ENCODE measurements at places on chromosomes 13 and 19.
A peak's percentile ranks its signal among the peaks of the same experiment; 100 is the strongest.

DNA sequence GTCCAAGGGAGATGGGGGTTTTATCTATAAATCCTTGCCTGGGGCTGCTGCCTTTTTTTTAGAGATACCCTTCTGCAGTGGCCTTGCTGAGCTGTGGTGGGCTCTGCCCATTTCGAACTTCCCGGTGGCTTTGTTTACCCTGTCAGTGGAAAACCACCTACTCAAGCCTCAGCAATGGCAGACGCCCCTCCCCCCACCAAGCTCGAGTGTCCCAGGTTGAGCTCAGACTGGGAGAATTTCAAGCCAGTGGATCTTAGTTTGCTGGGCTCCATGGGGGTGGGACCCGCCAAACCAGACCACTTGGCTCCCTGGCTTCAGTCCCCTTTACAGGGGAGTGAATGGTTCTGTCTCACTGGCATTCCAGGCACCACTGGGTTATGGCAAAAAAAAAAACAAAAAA lies 21.6 kb downstream of the LGALS13 start:
- DNase-seq, result no peak

GRCh38 chr13:81480634-81481033 lies 1139.7 kb upstream of the SPRY2 start:
- no peak for DNase-seq

DNA sequence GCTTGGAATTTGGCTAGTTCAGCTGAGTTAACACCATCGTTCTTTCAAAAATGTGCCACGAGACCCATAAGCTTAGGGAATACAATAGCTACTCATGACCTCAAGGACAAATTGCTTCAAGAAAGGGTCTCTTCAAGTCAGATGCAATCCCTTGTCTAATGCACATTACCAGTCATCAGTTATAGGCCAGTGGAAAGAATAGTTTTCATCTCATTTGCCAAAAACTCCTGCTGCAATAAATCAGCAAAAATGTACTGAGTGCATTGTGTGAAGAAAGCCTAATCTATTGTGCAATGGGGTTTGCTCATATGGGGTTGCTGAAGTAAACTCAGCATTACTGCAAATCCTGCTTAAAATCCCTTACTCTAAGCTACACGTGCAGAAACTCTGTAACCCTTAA lies 208.3 kb upstream of the NBEA start:
- no peak for DNase-seq

GRCh38 chr13:66427458-66427861 lies 802.7 kb downstream of the PCDH9 start:
- DNase-seq, result no peak

DNA sequence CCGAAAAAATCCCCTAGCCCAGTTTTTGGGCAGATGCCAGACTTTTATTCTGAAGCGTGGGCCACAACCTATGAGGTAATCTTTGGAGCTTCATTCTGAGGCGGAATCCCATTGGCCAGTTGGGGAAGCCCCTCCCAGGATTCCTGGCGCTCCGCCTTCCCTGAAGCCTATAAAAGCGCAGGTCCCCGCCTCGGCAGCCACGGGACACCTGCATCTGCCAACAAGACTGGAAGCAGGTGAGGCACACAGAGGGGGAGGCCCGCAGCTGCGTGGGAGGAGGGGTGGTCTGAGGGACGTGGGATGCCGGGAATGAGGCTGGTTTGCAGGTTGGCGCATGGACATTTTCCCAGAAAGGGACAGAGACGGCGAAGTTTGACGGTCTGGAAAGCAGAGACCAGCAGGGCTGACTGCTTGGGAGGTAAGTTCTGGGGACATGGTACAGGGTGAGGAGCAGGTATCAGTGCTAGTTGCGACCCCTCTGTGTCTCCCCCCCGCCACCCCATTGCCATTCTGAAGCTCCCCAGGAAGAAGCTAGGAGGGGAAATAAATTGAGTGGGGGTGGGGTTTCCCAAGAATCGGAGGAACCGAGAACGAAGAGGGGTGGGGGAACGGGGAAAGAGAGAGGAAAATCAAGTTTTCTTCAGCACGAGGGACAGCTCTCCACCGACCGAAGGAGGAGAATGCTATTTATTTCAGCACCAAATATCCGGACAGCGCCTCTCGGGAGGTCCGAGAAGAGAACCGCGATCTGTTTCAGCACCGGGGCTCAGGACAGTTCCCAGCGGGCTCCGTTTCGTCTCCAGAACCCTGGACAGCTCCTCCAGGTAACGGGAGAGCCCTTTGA lies 22.4 kb upstream of the FEM1A start:
- peak; percentile 73 for DNase-seq

DNA sequence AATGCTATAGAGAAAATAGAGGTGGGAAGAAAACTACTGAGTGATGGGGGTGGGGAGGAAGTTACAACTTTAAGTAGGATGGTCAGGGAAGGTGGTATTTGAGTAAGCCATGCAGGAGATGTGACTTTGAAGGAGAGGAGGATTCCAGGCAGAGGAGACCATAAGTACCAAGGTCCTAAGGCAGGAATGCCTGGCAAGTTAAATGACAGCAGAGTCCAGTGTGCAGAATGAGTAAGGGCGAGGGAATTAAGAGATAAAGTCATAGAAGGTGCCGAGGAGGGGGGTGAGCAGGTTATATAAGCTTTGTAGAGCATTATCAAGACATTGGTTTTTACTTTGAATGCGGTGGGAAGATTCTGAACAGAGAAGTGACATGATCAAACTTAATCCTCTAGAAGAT lies 43.2 kb upstream of the WDFY2 start:
- no peak for DNase-seq

- no peak for DNase-seq
These were observed 213.3 kb downstream of the KCNRG start for GRCh38 chr13:50228527-50228926.

DNA sequence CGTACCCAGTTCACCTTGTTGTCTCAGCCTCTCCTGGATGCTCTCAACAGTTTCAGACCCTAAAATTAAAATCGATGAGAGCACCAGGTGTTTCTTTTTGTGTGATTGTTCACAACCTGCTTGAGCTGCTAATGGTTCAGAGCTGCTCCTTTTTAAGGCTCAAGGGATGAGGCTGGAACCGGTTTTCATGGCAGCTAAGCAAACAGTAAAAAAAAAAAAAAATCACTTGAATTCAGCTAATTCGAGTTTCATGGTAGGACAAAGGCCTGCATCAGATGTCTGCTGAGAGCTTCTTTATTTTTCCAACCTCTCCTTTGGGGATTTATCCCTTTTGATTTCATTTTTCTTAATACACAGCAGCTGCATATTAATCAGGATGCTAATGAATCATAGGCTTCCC lies 6.5 kb downstream of the SYCE2 start:
- DNase-seq, result no peak

DNA sequence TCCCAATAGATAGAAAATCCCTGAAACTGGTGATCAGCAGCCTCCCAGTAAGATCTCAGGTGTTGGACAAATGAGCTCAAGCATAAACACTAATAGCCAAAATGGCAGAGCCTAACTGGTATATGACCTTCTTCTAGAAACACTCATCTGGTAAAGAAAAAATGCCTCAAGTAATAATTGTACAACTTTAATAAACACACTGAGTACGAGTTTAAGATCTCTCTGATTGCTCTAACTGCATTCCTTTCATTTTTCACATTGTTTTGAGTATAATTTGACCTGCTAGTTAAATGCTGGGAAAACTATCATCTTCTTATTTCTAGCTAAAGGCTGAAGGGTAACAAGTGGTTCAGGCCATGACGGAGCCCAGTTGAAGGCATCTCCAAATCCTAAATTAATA lies 2009.5 kb upstream of the PCDH20 start:
- no peak for DNase-seq

DNA sequence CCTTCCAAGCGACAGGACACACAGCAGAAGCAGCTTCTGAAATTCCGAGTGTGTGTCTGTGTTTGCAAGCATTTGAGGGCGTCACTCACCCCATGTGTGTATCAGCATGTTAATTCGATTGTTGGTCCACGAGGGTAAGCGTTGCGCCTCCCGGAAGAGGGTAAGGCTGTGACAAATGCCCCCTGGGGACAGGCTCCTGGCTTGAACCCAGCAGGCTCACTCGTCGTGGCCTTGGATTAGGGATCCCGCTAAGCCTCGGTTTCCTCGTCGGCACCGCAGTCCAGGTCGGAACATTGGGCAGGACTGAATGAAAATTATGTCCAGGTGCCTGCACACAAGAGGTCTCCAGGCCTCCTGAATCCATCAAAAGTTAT lies 606 bp upstream of the STXBP2 start:
- DNase-seq, result no peak

DNA sequence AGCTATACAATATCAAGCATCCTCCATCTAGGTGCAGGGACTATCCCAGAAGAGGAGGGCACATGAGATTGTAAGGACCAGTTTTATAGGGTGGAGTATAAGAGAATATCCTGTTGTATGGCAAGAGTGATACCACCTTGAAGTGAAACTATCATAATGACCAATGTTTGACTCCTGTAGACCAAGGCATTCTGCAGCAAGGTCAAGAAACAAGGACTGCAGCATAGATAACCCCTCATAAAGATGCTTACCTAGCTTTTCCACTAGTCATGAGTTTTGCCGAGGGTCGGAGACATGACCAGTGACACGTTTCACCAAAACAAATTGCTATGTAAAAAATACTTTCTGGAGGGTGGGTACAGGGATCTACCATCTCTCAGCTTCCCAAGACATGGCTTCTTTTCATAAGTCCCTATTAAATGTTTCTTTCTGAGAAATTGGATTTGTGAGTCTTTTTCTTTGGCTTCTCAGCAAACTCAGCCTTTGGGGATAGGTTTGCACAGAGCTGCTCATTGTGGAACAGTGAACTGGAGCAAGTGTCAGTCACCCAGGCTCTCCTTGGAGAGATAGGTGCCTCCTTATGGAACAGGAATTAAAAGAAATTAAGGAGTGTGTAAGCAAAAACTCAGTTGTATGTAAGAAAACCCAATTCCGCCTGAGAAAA lies 28.2 kb upstream of the CYSLTR2 start:
- DNase-seq, result no peak

- DNase-seq, result no peak
These were observed 140.6 kb downstream of the LHFPL6 start for GRCh38 chr13:39462428-39462827.

- DNase-seq, result no peak
These were observed 38.4 kb downstream of the CD320 start for GRCh38 chr19:8269724-8270123.

- no peak for DNase-seq
These were observed 24.4 kb downstream of the ALOX5AP start for GRCh38 chr13:30759748-30760147.

GRCh38 chr13:41809962-41810361 lies 150.9 kb downstream of the VWA8 start:
- DNase-seq, result no peak

- no peak for DNase-seq
These were observed 1.5 kb downstream of the ZIC5 start for GRCh38 chr13:99969919-99970650.

GRCh38 chr19:17054746-17055145 lies 20.5 kb downstream of the HAUS8 start:
- no peak for DNase-seq

- no peak for DNase-seq
These were observed 174.6 kb downstream of the COL4A1 start for GRCh38 chr13:110132225-110132982.

DNA sequence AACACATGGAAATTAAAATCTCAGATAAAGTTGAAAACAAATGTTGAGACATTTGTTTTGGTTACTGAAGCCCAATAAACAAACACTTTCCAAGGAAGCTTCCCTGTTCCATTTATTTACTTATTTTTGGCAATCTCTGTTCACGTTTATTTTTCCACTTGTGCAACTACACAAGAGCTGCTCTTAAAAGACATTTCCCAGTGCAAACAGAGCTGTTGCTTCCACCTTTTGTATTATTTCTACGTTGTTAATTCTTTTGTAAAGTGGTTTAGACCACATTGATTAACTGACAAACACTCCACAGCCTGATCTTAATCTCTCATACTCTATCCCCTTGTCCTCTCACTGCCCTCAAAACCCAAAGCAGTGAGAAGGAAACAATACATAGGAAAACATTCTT lies 757.6 kb downstream of the LIG4 start:
- no peak for DNase-seq

DNA sequence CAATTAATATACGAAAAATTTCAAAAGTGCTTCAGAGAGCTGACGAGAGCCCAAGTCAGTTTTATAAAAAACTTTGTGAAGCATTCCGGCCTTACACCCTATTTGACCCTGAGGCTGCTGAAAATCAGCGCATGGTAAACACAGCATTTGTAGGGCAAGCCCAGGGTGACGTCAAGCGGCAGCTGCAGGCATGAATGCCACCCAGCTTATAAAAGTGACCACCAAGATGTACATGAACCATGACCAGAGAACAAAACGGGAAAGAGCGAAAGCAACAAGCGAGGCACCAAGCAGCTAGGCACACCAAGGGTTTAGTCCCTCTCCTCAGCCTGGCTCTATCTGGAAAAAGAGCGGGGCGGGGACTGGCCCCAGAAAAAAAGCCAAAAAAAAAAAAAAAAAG lies 6.0 kb downstream of the SIGLEC11 start:
- no peak for DNase-seq

DNA sequence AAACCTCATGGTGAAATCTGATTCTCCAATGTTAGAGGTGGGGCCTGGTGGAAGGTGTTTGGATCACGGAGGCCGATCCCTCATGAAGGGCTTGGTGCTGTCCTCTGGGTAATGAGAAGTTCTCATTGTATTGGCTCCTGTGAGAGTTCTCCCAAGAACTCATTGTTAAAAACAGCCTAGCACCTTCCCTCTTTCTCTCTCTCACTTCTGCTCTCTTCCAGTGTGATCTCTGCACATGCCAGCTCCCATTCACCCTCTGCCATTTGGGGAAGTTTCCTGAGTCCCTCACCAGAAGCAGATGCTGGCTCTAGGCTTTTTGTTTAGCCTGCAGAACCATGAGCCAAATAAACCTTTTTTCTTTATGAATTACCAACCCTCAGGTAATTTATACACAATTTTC lies 3.1 kb upstream of the SUCLA2 start:
- no peak for DNase-seq

DNA sequence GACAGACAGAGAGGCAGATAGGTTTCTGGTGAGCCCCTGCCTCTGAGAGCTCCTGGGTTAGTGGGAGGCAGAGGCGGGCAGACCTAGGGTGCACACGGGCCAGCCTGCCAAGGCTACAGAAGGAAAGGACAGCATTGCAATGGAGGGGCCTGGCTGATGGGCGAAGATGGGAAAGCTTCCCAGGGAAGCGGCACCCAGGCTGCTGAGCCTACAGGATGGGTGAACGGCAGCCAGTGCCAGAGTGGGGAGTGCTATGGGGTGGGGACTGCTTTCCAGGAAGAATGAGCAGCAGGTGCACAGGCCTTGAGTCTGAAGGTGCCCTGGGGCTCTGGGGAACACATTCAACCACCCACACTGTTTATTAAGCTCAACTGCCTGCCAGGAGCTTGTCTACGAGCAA lies 702 bp upstream of the MAG start:
- DNase-seq, result no peak

Measured in hypothalamus (tissue), 51 donors.